ENCODE measurements at places on chromosomes 2 and 18.

- no peak for DNase-seq
Measured at GRCh38 chr2:129189617-129190319, 789.7 kb upstream of the RAB6C start.

GRCh38 chr2:71688530-71688929 lies 235.2 kb downstream of the DYSF start:
- DNase-seq, result no peak

DNA sequence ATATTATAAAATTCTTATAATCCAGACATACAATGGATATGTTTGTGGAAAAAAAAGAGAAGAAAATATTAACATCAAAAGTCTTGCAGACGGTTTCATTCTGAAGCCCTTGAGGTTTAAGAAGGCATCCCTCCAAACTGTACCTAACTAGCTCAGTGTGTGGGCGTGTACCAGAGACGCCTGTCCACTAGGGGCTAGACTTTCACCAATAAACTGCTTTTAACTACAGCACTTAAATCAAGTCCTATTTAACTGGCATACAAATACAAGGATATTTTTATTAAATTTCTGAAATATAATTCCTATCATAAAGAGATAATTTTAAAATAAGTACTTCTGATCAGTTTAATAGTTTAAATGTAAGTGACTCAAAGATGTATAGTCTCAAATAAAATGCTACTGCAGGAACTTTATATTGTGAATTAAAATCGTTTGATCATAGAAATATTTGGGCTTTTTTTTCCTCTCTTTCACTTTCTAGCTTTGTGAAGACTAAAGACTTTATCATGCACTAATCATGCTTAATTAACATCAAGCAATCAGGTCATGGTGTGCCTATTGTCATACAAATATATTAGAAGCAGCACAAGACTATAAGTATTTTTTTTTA lies 437.7 kb downstream of the SATB2 start:
- DNase-seq, result peak; percentile 27

- DNase-seq, result no peak
Measured at GRCh38 chr2:209501579-209501978, 77.7 kb downstream of the MAP2 start.

- DNase-seq, result no peak
Measured at GRCh38 chr2:15925819-15926218, 14.5 kb upstream of the MYCN start.

- no peak for DNase-seq
Measured at GRCh38 chr2:151624271-151624670, 110.0 kb downstream of the NEB start.

DNA sequence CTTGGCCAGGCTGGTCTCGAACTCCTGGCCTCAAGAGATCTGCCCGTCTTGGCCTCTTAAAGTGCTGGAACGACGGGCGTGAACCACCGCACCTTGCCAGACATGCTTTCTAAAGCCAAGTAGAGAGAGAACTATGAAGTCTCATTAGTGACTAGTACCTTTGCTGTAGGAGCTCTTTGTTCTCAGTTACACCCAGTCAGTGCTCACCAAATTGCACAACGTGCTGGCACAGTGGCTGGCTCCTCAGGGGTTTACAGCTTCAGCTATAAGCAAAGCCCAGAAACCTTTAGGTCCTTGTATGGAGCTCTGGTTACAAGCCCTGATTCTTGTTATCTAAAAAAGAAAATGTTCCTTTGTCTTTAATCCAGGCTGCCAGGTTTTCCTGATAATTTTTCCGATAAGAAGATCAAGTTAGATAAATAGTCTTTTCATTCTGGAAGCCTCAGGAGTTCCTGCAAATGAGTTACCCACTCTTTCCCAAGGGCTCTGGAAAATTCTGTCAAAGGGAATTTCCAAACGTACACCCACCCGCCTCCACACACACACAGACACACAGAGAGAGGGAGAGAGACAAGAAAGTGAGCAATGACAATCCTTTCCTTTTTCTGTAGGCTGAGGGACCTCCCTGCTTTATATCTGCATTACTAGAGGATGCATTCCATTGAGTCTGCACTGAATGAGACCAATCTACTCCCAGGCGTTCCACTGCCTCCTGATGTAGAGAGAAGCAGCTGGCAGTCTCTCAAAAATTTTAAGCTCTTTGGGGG lies 100.2 kb upstream of the CSRNP3 start:
- DNase-seq, result no peak

- no peak for DNase-seq
Measured at GRCh38 chr18:36411745-36412168, 114.2 kb downstream of the FHOD3 start.

DNA sequence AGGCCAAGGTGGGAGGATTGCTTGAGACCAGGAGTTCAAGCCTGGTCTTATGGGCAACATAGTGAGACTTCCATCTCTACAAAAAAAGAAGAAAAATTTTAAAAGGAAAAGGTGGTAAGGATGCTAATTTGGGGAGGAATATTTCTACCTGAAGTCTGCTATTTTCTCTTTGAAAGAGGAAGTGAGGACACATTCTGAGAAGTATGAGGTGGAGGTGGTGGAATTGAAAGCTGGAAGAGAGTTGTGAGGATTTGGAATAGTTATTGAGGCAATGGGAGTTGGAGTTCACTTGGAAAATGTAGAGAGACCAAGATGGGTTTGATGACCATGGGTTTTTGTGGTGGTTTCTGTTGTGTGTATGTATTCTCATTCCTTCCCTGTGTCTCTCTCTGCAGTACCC lies 29.3 kb downstream of the EML4 start:
- DNase-seq, result no peak

DNA sequence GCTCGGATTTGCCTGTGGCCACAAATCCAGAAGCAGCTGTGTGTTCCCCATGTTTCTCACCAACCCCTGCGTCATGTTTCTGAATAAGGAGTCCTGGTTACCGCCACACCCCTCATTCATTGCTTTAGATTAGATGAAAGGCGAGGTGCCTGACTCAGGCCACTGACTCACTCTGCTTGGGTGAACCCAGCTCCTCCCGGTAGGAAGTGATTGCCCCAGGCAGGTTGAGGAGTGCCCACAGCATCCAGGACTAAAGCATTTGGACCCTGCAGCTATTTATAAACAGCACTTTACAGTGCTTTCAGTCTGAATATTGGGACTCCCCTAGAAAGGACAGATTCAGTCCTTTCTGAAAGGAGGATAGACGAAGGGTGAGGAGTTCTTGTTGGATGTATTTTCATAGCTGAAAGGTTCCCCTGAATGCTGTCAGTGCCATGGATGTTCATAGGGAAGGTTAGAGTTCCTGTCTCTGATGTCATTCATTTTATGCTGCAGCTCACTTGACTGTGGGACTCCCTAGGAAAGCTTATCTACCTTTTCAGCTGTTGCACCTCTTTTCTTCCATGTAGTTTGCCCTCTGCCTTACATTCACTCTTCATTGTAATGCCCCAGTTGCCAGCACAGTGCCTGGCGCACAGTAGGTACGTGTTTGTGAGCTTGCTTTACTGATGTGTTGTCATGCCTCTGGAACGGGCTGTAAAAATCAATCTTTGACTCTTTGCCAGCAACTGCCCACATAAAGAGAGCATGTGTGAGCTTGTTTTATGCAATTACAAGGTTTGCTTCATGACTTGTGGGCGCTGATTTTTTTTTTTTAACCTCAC lies 14.9 kb downstream of the ITGA6 start:
- peak; percentile 66 for DNase-seq

DNA sequence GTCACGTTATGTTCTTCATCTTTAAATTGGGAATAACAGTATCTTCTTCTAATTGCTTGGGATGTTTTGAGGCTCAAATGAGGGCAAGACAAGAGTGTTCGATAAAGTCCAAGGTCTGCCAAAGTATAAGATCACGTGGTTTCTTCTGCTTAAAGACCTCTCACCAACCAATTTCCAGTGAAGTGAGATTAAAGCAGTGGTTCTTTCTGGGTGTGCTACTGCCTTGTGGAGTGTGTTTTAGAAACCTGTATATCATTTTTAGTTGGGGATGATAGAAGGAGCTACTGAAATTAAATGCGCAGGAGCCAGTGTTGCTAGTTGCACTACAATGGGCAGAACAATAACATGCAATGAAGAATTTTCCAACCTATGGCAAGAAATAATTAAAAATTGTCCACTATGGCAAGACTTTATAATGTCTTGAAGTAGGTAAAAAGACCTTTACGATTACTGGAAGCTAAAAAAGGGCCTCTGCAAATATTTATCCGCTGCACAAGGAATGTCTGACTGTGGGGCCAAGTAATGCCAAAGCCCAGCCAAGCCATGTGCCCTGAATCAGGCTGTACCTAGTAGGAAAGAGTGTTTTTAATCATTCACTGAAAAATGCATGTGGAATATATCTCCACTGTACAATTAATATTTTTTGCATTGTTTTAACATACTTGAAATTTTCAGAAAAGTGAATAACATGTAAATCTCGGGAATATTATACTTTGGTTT lies 244.5 kb upstream of the REG3G start:
- no peak for DNase-seq

- peak; percentile 30 for DNase-seq
Measured at GRCh38 chr18:50151926-50152325, 43.0 kb downstream of the MYO5B start.

DNA sequence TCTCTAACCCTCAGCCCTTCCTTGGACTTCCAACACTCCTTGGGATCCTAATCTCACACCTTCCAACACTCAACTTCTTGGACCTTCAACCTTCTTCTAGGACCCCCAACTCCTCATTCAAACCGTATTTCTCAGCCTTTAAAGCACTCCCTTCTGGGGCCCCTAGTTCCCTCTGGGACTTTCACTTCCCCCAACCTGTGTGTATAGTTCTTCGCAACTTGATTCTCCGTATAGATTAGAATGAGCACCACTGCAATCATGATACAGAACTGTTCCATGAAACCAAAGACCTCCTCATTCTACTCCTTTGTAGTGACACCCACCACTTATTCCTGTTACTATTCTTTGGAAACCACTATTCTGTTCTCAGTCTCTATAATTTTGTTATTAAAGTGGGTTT lies 62.0 kb upstream of the NFU1 start:
- no peak for DNase-seq

DNA sequence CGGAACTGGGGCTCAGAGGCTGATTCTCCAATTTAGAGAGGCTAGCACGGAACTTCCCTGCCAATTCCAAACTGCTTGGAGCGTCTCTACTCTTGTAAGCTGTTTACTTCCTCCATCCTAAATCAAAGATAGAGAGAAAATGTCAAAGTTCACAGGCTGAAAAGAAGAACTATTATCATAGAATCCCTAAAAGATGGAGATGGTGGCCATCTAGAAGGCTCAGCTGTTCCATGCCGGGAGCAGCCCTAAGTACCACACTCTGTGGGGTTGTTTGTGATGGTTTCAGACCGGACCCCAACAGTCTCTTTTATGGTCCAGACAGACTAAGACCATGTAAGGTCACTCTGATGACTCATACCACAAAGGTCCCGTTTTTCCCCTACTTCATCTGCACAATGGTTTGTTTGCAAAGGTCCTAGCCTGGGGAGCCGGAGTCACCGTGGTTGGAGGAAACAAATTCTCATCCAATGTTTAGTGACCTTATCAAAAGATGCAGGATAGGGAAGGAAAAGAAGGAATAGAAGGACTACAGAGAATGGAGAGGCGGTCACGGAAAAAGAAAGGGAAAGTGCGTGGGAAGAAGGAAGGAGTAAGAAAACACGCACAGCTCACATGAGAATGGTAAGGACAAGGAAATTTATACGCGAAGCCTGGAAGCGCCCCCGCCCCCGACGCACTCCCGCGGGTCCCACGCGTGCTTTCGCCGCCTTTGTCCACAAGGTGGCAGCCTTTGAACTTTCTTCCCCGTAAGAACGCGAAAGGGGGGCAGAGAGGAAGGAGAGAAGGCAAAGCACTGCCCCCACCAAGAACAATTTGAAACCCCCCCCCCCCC lies 453 bp upstream of the ANTXR1 start:
- peak; percentile 60 for DNase-seq

DNA sequence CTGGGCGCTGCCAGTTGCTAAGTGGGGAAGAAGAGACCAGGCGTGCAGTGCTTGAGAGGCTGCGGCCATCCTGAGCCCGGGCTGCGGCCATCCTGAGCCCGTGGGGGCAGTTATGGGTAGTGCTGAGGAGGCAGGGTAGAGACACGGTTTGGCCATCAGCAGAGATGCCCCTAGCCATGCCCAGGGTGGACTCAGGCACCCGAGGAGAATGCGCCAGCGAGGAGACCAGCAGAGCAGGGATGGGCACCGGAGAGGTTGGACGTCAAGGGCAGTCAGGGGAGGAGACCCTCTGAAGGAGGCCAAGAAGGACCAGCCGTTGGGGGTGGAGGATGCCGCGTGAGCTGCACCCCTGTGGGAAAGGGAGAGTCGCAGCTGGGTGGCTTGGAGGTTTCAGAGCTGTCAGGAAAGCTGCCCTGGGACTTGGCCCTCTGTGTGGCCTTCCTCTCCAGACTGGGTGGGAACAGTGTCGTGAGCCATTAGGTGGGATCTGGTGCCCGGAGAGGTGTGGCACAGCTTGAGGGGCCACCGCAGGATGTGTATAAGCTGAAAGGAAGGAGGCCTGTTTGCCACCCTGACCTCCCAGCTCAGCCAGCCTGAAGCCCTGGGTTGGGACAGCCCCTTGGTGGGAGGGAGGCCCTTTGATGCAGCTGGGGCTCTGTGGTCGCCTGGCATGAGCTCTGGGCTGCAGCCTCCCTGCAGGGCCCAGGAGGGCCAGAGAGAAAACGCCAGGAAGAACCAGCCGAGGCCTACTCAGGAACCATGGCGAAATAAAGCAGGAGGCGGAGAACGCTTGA lies 56.0 kb downstream of the SH3BP4 start:
- DNase-seq, result no peak

DNA sequence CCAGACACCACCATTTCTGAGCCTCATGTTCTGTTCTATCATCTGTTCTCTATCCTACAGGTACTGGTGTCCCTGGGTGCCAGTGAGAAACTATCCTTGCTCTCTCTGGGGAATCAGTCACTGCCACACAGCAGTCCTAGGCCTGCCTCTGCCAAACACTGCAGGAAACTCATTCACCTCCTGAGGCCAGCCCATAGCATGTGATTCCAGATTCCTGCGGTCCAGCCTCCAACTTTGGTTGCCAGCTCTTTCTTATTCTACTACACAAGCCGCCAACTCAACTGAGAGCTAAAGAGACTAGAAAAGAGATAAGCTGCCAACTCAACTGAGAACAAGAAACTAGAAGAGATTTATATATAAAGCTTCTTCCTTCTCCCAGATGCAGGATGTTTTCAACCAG lies 8.8 kb upstream of the TTLL4 start:
- DNase-seq, result no peak

DNA sequence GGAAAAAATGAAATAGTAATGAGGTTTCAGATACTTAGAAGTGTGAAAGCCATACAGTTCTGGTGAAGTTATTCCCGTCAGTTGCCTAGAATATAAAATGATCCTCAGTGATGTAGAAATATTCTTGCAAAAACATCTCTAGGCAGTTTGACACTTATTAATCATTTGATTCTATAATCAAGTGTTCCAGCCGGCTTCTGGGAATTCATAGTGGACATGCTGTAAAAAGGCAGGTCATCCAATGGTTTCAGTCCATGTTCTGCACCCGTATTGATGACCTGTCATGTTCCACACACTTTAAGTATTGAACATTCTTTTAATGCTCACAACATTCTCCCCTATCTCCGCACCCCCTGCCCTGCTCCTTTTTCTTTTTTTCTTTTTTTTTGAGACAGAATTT lies 19.8 kb downstream of the ARPC2 start:
- no peak for DNase-seq

DNA sequence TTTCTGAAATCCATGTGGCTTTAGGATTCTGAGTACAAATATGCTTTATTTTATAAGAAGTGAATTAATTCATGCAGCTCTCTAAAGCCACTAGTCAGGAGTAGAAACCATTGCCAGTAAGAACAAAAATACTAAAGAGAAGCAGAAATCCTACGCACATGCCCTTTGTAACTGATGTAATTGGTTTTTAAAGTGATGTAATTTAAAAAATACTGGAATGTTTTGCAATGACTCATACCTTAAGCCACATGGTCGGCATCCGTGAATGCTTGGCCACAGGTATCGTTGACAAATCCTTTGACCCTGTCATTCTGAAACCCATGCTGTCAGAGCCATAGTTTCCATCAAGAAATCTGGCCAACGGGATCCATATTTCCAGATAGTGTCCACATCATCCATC lies 213.3 kb downstream of the ACKR3 start:
- DNase-seq, result no peak
